Activated CD8-positive, alpha-beta memory T cell treated with anti-CD3 and anti-CD28 coated beads for 1 hour (primary cell): ENCODE measurements at places on chromosomes 5 and 9.

GRCh38 chr5:91288118-91288916 lies 94.8 kb downstream of the ARRDC3 start:
- no peak for DNase-seq

DNA sequence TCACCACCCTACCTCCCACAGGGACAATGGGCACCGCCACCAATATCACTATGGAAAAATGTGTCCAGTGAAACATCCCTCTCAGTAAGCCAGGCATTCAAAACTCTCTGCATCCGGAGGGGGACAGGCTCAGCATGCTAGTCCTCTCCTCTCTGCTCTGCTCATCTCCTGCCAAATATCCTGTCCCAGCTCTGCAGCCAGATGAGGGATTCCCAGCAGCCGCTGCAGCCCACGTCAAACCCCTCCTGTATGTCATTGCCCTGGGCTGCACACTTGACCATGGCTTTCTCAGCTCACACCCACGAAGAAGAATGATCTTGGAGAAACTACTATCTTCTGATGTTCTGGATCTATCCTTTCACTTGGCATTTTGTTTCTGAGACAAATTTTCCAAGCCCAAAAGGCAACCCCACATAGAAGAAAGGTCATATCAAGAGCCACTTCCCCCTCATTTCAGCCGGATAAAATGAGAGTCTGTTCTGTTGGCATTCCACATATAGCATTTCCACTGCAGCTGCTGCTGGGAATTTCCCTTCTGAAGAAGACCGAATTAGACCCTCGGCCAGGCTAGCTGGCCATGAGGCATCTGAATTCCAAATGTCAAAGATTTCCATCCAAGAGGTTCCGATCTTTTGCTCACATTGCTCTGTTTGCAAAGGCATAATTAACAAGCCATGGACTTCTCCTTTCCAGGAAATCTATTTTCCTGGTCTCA lies 338.0 kb downstream of the ACTL7B start:
- no peak for DNase-seq

- no peak for DNase-seq
Measured at GRCh38 chr5:82307451-82307850, 29.3 kb upstream of the RPS23 start.

GRCh38 chr5:21140987-21141386 lies 1153.0 kb upstream of the CDH18 start:
- DNase-seq, result no peak

DNA sequence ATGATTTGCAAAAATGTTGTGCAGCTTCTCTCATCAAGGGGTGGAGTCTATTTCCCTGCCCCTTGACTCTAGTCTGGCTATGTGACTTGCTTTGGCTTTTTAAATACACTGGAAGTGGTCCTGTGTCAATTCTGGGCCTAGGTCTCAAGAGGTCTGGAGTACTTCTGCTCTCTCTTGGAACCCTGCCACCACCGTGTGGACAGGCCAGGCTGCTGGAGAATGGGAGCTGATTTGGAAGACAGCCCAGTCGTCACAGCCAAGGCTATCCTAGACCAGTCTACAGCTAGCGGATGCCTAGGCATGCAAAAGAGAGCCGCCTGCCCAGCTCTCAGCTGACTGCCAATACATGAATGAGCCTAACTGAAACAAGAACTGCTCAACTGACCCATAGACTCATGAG lies 56.7 kb upstream of the CLINT1 start:
- no peak for DNase-seq

DNA sequence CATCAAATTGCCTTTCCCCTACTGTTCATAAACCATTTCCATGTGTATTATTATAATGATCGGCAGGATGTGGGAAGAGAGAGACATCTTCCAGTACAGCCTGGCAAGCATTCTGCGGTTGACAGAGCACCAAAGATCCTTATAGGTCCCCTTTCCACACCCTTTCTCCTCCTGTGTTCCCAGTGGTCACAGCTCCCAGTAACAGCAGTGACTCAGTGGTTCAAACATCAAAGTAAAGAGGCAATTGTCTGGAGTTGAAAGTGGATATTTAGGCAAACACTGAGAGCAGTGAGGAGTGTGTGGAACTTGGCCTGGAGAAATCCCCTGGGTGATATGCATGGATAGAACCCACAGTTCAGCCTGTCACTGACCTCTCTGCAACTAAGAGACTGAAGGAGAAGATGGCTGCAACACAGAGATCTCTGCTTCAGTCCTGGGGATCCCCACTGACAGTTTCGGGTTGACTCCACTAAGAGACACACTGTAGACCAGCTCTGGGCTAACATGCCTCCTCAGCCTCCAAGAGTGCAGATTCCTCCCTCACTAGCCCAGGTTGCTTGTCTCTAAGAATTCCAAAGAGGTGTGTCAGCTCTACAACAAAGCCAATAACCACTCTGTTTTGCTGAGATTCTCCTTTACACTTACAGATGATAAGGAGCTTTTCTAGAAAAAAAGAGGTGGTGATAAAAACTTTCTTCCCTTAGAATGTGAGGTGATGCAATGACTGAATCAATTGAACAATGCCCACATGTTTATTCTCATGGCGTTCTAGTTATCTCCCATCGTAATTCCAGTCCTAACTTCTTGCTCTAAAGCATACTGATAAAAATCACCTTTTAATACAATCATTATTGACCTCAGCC lies 94.4 kb upstream of the IL6ST start:
- no peak for DNase-seq

GRCh38 chr5:68343421-68343826 lies 127.9 kb downstream of the PIK3R1 start:
- no peak for DNase-seq

DNA sequence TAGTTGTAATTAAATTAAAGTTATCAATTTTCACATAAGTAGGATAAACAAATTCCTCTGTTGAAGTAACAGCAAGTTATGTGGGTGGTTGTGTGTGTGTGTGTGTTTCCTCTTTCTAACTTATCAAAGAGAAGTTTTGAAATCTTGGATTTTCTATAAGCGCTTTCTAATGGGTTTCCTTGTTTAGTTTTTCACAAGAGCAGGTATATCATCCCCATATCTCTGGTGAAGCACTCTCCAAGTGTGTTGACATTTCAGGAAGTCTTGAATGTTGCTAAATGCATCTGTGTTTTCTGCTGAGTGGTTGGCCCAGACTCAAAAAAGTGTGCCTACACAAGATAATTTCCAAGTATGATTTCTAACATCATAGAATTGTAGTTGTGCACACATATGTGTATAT lies 43.3 kb downstream of the PRDM6 start:
- DNase-seq, result no peak

GRCh38 chr9:94157050-94157801 lies 73.0 kb downstream of the PTPDC1 start:
- no peak for DNase-seq

- DNase-seq, result no peak
Measured at GRCh38 chr9:106277966-106278365, 583.6 kb downstream of the TMEM38B start.

- DNase-seq, result no peak
Measured at GRCh38 chr5:95903838-95904237, 57.8 kb downstream of the ELL2 start.

GRCh38 chr5:36128795-36129194 lies 22.9 kb downstream of the LMBRD2 start:
- DNase-seq, result no peak

- DNase-seq, result no peak
Measured at GRCh38 chr5:96146675-96147074, 185.0 kb upstream of the ELL2 start.

GRCh38 chr5:181193656-181194055 lies 11.3 kb downstream of the TRIM7 start:
- no peak for DNase-seq
